ENCODE measurements at places on chromosomes 4 and X.
A peak's percentile ranks its signal among the peaks of the same experiment; 100 is the strongest.

DNA sequence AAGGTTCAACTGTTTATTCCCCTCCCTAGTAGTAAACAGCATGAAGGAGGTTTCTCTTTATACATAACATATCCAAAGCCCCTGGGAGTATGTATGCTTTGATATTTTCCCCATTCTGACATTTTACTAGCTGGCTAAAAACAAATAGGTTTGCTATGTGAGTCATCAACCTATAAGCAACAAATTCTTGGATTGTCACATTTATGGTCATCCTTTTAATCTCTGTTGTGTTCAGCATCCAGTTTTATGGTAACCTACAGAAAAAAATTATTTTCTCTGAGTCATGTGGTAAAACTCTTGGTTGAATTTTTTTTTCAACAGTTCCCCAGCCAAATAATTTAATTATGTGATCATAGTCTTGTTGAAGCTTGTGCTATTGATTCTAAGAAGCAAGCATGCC, 734.1 kb downstream of the ADGRL3 start:
- DNase-seq = no peak

DNA sequence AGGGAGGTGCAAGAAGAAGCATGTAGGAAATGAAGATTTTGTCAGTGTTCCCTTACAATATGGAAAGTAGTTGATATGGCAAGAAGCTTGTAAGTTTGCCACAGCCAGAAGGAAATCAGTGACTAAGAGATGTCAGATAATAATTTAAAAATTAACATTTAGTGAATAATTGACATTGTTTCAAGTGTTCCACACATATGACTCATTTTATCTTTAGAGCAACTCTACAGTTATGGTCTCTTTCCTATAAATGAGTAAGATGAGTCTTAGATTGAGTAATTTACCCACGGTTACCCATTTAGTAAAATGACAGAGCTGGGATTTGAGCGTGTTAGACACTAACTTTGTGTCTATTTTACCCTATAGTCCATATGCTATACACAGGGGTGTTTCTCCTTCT, 300.3 kb upstream of the IRS4 start:
- peak; percentile 0 for DNase-seq

DNA sequence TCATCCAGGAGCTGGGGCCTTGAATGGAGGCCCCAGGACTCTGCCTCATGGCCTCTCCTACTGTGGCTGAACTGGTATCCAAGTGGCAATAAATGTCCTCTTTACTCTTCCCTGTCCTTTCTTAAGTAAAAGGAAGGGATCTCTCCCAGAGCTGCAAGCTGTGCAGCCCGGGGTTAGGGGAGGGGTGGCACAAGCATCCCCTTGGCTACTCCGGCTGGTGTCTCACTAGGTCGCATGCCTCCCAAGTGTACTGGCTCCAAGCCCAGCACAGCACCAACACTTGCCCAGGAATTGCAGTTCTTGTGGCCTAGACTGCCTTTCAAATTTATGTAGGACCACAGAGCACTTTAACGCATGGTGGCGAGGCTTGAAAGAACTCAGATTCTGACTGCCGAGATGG, 44.7 kb upstream of the MED14 start:
- no peak for DNase-seq

DNA sequence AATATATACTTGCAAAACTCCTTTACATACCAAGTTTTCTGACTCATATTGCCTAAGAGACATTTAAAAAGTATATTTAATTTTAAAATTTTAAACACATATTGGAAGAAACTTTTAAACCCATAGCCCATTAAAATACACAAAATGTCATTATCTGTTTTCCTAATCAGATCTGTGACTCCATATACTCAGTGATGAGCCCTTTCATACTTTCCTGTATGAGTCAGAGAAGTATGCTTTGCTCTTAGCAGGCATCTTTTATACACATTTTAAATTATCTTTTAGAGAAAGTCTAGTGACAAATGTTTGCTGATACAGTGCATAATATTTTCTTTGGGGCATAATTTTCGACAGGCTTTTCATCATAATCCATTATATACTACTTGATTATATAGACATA, 26.4 kb downstream of the SPIN3 start:
- DNase-seq = no peak

DNA sequence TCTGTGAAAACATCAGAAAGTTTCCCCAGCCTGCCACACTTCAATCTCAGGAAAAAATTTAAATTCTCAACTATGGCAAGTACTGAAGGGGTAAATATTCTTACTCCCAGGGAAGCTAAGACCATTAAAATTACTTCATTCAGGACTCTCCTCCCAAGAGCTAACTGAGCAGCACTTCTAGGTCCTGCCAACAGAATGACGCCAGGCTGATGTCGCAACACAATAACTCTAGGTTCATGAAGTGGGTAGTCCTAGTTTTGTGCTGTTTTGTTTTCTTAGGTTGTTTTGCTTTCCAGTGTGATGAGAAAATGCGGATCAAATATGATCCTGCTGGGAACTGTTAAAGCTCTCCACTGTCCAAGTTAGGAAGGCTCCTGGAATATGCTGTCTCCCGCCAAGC, 180.0 kb downstream of the NKX6-1 start:
- peak; percentile 7 for DNase-seq

GRCh38 chr4:56655209-56655626, 25.9 kb downstream of the HOPX start:
- peak; percentile 31 for DNase-seq

DNA sequence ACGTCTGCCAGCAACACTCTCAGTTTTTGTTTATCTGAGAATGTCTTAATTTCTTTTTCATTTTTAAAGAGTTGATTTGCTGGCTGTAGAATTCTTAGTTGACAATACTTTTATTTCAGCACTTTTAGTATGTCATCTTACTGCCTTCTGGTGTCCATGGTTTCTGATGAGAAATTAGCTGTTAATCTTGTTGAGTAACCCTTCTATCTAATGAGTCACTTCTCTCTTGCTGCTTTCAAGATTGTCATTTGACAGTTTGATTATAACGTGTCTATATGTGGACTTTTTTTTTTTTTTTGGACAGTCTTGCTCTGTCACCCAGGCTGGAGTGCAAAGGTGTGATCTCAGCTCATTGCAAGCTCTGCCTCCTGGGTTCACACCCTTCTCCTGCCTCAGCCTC, 24.0 kb upstream of the TMEM255A start:
- DNase-seq = no peak

GRCh38 chr4:1383728-1384591, 22.3 kb downstream of the NKX1-1 start:
- no peak for DNase-seq

DNA sequence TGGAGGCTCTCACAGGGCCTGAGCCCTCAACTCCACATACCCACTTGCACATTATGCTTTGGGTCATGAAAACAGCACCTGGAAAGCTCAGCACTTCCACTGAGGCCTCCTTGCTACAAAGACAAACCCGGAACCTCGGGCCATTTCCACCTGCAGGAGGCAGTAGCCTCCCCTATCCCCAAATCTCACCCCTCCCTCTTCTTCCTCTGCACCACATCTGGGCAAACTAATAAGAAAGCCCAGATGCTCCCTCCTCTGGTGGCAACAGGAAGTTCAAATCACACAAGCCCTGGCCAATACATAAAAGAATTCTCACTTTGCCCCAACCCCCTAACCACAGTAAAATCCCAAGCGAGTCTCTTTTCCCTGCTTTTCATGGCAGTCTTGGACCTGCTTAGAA, 136.4 kb downstream of the MAPK10 start:
- DNase-seq = peak; percentile 61

- peak; percentile 25 for DNase-seq
Measured at GRCh38 chr4:48275247-48275646, 5.6 kb upstream of the TEC start.

- no peak for DNase-seq
Measured at GRCh38 chrX:5390376-5390775, 838.3 kb downstream of the NLGN4X start.

GRCh38 chrX:98203800-98204199, 1320.1 kb downstream of the RPA4 start:
- peak; percentile 43 for DNase-seq

- no peak for DNase-seq
Measured at GRCh38 chrX:21658746-21659145, 616 bp upstream of the KLHL34 start.

GRCh38 chr4:33746979-33747378, 2497.3 kb downstream of the ARAP2 start:
- no peak for DNase-seq

DNA sequence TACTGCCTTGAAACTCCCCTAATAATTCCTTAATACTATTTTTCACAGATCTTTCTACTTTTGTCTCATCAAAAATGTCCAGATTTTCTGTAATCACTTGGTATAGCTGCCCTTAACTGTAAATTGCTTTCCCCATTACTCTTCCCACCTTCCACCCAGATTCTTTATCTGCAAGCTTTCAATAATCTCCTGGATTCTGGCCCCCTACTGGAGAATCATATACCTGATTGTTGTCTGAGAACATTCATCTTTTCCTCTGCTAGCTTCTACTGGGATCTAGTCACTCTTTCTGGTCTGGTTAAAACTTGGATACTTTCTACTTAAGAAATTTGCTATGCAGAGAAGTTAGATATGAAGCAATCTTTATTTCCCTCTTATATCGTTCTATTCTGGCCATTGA, 552.6 kb downstream of the PCDH19 start:
- DNase-seq = no peak

- DNase-seq = peak; percentile 93
Measured at GRCh38 chrX:19709812-19710518, 177.4 kb downstream of the SH3KBP1 start.

- no peak for DNase-seq
Measured at GRCh38 chr4:7893539-7893938, 46.1 kb downstream of the AFAP1 start.

DNA sequence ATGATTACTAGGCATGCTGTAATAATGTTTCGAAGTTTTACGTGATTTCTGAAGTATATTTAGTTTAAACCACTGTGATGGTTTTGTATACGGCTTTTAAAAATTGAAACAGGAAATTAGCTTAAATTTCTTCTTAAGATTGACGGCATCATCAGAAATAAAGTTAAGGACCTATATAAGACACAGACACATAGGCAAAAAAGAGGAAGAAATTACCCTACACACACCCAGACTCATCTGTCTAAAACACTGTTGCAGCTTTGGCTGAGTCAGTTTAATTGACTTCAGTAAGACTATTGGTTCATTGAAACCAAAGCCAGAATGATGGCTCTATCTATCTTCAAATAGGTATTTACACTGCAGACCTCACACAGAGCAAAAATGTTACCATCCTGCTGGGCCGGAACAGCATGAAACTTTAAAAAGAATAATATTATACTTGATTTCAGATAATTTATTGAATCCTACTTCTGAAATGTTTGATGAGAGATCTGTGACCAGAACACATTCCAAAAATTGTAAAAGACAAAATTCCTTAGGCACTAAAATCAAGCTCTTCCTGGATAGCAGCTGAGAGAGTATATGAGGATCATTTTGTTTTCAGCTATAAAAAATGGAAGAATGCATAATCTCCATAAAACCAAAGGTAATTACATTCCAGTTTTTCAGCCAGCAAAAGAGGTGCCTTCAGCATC, 4.5 kb downstream of the HHIP start:
- peak; percentile 64 for DNase-seq

GRCh38 chrX:8672176-8672575, 59.8 kb downstream of the ANOS1 start:
- no peak for DNase-seq

DNA sequence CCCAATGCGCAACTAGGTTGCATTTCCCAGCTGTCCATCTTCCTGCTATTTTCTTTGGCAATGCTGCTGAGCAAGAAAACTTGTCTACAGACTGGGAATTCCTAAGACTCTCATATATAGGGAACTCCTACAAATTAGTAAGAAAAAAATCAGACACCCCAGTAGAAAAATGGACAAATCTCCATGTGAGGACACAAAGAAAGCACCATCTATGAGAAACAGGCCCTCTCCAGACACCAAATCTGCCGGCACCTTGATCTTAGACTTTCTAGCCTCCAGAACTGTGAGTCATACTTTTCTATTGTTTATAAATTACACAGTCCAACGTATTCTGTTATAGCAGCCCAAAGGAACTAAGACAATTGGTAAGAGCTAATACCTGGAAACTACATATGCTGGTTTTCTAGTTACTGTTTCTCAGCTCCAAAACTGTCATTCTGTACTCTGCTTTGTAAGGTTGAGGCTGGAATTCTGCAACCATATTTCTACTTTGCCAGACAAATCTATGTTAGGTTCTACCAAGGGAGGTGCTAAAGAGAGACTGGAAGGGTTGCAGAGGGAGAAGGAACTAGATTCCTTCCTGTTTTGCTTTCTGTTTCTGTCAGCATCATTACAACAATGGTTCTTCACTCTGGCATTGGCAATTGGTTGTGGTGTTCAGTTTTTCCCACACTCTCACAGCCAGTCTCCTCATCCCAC, 35.7 kb upstream of the FAM241A start:
- peak; percentile 14 for DNase-seq

GRCh38 chr4:77817304-77818072, 1.7 kb downstream of the CNOT6L start:
- DNase-seq = no peak

GRCh38 chr4:141346144-141346543, 125.4 kb downstream of the ZNF330 start:
- peak; percentile 72 for DNase-seq

GRCh38 chr4:115660465-115660864, 547.0 kb upstream of the NDST4 start:
- DNase-seq = no peak

DNA sequence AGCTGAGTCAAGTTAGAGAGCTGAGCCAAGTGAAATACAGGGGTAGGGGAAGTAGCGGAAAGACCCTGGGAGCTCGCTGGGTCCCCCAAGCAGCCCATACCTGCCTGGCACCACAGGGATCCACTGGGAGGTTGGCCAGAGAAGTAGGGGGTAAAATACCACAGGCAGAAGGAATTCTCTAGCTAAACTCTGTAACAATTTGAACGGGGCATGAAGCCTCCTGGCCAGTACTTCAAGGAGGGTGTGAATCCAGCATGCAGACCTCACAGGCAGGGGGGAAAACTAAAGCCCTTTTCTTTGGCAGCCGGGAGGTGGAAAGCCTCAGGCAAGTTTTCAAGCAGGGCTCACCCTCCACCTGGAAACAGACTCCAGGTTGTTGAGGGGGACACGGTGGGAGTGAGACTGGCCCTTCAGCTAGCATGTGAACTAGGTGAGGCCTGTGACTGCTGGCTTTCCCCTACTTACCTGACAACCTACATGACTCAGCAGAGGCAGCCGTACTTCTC, 3.7 kb upstream of the UGT2A1 start:
- DNase-seq = no peak

- no peak for DNase-seq
Measured at GRCh38 chr4:152579107-152579764, 43.3 kb upstream of the FBXW7 start.
